ENCODE measurements at places on chromosomes 5 and 9.

DNA sequence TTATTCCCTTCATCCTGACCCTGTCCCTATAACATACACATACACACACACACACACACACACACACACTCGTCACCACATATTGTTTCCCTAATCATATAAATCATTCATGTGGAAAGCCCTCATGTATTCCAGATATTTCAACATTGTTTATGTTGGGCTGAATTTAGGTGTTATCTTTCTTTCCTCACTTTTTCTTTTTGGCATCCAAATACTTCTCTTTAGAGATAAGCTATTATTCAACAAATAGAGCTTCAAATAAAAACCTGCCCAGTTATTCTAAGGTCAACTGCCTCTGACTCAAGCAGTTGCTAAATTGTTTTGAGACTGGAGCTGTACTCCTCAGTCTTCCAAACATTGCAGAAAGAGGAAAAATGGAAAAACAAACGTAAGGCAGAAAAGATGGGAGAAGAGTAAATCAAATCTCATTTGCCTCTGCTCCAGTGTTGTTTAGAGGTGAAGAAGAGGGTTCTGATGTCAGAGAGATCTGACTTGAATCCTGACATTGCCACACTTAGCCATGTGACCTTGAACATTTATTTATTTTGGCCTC lies 215.7 kb downstream of the GAS1 start:
- DNase-seq: no peak

DNA sequence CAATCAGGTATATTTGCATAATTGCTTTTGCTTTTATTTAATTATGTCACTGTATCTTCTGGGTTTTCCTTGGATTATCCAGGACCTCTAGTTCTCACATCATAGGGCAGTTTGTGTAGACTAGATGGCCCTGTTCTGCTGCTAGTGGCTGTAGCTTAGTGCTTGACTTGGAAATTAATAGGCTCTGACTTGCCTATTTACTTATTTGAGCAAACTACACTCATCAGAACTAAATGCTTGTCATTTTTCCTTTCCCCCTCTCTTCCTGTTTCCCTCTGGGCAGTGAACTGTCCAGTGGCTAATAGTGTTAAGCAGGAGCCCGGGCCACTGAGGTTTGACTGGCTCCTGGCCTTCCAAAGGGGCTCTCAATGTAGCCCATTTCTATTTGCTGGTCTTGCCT lies 135.7 kb downstream of the MAN2A1 start:
- no peak for DNase-seq

GRCh38 chr5:8997542-8998070 lies 548.3 kb downstream of the SEMA5A start:
- DNase-seq: no peak

- DNase-seq: peak; percentile 58
These were observed 33.7 kb downstream of the HAVCR1 start for GRCh38 chr5:157025093-157025698.

GRCh38 chr9:93814077-93814956 lies 140.8 kb downstream of the BARX1 start:
- DNase-seq: no peak

DNA sequence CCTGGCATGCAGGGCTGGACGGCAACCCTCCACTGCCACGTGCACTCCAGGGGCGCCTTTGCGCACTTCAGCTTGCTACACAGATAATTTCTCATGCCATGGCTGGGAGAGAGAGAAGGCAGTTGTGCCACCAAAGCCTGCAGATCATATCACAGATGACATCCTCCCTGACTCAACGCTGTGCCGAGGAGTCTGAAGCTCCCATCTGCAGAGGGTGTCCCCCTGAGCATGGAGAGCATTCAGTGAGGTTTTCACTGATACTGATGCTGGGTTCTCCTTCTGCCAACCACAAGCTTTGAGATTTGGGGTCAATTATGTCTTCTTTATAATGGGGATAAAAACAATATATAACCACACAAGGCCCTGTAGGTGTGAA lies 607.4 kb upstream of the ADAMTS16 start:
- no peak for DNase-seq

DNA sequence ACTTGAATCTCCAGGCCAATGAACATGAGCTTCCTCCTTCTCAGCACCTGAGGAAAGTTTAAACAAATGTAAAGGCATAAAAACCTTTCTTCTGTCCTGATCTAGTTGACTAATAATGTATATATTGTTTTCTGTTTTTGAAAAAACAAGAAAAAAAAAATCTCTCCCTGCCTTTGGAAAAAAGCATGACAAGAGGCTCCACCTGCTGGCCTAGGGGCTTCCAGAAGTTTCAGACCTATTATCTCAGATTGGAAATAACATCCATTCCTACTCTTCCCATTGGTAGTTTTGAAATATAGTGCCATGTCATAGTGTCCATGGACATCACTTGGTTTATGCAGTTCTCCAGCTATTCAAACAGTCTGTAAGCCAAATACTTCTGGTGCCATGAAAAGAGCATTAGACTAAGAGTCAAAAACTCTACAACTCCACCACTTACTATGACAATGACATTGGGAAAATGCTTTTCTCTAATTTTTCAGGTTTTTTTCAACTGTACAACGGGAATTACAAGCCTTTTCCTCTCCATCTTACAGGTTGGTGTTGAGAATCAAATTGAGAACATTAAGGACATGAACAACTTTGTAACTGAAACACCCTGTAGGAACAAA lies 409.6 kb upstream of the MPDZ start:
- no peak for DNase-seq

DNA sequence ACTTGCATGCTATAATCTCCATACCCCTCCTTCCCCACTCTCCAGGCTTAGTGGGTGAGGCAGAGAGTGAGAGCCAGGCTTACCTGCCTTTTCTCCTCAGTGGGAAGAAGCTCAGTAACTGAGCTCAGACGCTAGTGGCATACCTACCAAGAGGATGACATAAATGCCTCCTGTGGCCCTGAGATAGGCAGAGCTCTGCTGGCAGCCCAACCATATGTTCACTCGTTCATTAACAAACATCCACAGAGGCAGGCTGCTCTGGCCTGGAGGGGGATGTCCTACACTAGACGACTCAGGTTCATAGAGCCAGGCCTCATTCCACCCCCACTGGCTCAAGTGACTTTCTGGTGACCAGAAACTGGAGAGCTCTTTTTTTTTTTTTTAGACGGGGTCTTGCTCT lies 81.3 kb downstream of the THBS4 start:
- DNase-seq: no peak

GRCh38 chr5:88964831-88965230 lies 81.8 kb upstream of the MEF2C start:
- no peak for DNase-seq

GRCh38 chr9:93677048-93677571 lies 100.7 kb downstream of the PHF2 start:
- DNase-seq: no peak

DNA sequence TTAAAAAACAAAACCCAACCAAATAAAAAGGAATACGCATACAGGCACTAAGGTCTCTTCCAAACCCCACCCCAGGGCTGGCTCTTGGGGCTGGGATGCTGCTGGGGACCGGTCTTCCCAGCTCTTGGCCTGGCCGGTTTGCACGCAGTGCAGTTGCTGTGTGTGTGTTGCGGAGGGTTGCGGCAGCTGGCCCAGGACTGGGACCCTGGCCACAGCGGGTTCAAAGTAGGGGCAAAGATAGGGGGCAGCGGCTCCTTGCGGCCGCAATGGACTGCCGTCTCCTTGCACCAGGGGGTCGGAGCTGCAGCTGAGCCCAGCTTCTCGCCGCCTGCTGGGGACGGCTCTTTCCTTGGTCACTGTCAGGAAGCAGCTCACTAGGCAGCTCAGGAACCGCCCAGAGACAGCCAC lies 5.0 kb downstream of the DMRT3 start:
- DNase-seq: no peak

DNA sequence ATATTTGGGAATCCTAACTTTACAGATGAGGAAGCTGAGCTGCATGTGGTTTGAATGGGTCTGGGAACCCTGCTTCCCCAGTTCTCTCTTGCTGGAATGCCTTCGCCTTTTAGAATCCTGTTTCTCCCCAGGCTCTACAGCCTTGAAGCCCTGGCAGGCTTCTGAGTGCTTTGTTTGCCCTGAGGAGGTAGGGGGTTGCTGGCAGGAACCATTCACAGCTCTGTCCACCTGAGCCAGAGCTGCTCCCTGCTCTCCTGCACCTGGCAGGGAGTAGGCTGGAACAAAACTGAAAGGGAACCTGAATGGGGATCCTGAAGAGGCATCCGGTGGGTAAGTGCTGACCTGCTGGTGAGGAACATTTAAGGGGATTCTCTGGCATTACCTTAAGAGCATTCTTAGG lies 33.0 kb downstream of the KIF4B start:
- DNase-seq: no peak

GRCh38 chr5:132098621-132099020 lies 25.0 kb downstream of the CSF2 start:
- no peak for DNase-seq

GRCh38 chr5:1536322-1536845 lies 12.6 kb upstream of the LPCAT1 start:
- peak; percentile 86 for DNase-seq

- DNase-seq: no peak
These were observed 50.1 kb upstream of the RETREG1 start for GRCh38 chr5:16666883-16667398.

GRCh38 chr5:150656191-150657132 lies 4.6 kb upstream of the MYOZ3 start:
- peak; percentile 76 for DNase-seq

- DNase-seq: no peak
These were observed 170.5 kb downstream of the DCP2 start for GRCh38 chr5:113147101-113147508.

GRCh38 chr9:94827584-94828304 lies 101.2 kb downstream of the AOPEP start:
- no peak for DNase-seq

DNA sequence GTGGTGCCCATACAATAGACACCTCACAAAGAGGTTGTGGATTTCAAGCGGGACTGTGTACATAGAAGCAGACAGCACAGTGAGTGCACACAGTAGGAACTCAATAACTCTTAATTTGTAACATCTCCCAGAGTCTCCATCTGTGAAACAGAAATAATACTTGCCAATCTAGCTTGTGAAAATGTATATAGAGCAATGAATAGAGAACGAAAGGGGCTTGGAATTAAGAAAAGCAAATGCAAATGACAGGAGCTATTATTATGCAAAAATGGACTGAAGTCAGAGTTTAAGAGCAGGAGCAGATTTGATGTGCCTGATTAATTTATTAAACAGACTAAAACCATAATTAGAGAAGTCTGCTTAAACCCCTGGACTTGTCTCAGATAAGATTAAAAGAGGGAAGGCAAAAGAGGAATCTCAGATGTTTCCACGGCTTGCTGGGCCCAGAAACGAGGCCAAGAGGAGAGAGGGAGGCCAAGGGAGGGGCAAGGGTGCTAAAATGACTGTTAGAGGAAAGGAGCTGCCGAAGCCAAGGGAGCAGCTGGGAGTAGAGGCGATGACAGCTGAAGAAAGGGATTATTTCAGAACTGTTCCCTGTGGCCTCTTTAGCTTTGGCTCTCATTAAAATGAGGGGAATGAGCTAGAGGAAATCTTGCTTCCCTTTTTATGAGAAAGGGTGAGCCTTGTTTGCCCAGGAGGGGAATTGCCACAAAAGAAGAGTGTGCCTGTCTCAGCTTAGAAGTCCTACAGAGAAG lies 72.1 kb downstream of the FEM1C start:
- no peak for DNase-seq

- no peak for DNase-seq
These were observed 73.2 kb downstream of the WNK2 start for GRCh38 chr9:93256878-93257807.

DNA sequence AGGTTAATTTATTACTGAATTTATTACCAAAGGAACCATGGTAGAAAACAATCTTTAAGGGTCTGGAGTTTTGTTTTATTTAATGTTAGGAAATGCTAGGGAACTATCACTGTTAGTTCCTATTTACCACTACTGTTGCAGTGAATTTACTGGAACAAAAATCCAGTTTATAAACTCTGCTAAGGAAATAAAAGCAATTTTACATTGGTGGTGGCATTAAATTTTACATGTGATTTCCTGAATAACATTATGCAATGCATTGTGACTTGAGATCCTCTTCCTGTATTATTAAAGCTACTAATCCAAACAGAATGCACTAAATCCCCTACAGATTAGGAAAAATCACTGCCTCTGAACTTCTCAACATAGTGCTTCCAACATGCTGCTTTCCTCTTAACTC lies 599.5 kb upstream of the PTGER4 start:
- DNase-seq: no peak

DNA sequence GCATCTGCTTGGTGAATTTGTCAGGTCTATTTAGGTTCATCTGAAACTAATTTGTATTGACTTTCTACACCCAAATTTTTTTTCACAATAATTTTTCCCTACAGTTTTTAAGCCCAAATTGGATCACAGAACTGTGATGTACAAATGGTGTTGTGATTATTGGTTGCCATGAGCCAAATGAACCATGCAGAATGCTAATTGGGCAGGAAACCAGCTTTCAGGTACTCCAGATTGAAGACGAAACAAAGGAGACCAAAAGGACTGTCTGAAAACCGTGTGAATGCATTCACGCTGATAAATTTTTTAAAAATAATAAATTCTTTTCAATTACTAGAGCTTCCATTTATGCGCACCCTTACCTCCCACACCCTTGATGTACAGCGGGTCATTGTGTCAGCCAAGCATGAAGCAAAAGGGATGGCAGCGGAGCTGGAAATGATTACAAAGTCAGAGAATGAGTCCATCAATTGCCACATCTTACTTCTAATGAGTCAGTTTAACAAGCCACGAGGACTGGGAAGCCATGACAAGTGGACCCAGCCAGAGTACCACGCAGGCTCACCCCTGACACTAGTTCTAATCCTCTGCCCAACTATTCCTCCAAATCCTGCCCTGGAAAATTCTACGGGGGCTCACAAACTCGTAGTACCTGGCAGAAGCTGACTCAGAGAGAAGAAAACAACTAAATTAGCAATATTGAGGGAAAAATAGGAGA lies 66.5 kb downstream of the SEMA6A start:
- DNase-seq: no peak

GRCh38 chr5:73471654-73472053 lies 23.1 kb upstream of the FOXD1 start:
- DNase-seq: no peak

All from CD4-positive, alpha-beta T cell treated with Interleukin-4 for 4 hours (primary cell).